ENCODE measurements at places on chromosomes 2 and 18.

DNA sequence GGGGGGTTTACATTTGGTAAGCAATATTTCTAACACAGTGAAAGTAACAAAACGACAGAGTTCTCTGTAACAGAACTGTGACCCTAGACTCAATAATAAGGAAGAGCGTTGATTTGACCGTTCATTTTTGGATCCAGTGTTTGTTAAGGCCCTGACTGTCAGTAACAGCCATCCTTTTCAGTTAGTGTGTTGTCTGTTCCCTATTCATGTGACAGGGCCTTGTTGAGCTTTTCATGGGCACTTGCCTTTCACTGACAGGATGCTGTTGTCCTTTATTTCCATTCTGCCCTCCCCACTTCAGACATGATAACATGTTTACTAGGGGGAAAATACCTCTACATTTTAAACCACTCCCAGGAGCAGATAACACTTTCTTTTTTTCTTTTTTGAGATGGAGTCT, 45.8 kb downstream of the MAP4K4 start:
- DNase-seq: no peak

- no peak for DNase-seq
Measured at GRCh38 chr2:234366891-234367290, 130.0 kb downstream of the ARL4C start.

- DNase-seq: no peak
Measured at GRCh38 chr2:205715831-205716525, 33.7 kb downstream of the NRP2 start.

DNA sequence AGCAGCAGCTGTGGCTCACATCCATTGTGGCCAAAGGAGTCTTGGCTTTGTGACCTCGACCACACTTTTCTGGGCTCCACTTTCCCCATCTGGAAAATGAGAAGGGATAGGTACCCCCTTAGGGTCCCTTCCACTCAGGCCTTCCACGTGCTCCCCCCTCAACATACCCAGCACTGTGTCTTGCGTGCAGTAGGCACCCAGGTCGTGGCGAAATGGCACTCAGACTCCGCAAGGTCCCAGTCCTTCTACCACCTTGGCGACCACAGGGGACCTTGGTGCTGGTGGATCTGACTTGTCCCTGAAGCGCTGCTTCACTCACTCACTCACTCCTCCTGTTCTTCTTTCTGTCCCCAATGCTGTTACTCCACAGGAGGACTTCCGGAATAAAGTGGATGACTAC, 19.9 kb upstream of the SCLY start:
- DNase-seq: no peak

- DNase-seq: no peak
Measured at GRCh38 chr2:182068811-182069210, 83.2 kb downstream of the PPP1R1C start.

DNA sequence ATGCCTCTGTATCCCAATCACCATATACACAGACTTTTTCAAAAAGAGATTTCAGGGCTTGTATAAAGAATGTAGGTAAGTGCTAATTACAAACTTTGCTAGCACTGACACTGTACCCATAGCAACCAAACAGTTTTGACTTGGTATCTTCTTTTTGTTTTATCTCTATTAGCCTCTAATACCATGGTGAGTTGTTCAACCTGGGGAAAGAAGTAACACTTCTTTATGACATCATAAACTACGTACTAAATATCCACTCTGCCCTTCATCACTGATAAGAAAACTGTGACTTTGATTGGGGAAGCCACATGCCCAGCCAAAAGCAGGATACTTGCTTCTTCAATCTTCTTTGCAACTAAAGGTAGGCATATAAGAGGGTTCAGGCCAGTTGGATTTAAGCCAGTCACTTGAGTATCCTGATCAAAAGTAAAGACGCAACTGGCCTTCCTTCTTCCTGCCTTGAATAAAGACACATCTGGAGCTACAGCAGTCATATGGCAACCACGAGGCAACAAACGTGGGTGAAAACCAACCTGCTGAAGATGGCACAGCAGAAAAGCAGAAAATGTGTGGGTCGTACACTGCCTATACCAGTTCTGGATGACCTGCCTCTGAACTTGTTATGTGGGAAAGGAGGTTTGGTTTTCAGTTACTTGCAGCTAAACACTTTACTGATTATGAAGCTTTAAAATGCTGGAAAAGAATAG, 16.4 kb downstream of the THADA start:
- no peak for DNase-seq

DNA sequence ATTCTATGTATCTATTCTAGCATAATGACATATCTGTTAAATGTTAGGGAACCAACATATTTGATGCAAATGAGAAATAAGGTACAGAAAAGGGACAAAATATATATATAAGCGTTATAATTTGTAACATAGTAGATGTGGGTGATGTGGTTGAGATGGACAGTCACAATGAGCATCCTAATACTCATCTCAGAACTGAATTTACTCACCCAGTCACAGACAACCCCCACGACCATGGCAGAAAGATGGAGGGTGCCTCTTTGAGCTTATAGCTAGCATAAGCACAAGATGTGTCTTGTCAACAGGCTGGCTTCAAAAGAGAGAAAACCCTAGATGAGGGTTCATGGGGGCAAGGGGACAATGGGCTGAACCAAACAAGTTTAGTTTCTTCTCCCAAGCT, 9.1 kb upstream of the DSG3 start:
- no peak for DNase-seq

- no peak for DNase-seq
Measured at GRCh38 chr2:184729581-184729980, 131.3 kb downstream of the ZNF804A start.
